Activated T-cell treated with anti-CD3 and anti-CD28 coated beads, Interleukin-2, amount 50 U/mL, for 72 hours (primary cell): ENCODE measurements at places on chromosomes 4 and X. TPM values are rescaled to one million over a fixed set of nuclear protein-coding genes. Genes with fewer than 3 reads are reported as not detected.

DNA sequence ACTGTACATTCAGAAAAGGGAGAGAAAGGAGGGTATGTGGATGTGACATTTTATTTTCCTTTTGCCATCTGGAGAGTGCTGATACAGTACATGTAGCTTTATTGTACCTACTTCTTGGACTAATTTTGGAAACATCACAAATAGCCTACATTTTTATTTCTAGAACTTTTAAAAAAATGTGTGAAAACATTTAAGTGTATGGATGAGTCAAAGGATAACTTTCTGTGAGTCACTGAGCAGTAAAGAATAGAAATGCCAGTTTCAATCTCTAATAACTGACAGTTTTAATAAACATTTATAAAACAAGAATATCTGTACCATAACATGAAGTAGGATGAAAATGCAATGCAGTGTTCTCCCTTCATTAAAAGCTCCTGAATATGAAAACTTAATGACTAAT, 374.4 kb upstream of the NWD2 start:
- H3K4me3 ChIP-seq = no peak overlapping the region
- H3K36me3 ChIP-seq = no peaks in the 10 kb centered on the region
- H3K4me1 ChIP-seq = no peaks in the 10 kb centered on the region
- no peak overlapping the region for H3K27ac ChIP-seq

DNA sequence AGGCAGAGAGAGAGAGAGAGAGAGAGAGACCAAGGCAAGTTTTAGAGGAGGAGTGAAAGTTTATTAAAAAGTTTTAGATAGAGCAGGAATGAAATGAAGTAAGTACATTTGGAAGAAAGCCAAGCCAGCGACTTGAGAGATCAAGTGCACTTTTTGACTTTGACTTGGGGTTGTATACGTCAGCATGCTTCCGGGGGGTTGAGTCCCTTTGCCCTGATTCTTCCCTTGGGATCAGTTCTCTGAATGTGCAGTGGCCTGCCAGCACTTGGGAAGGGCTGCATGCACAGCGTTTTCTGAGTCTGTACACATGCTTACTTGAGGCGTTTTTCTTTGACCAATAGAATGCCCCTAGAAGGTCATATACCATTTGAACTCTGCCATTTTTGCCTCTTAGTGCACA, 400.5 kb downstream of the PDGFC start:
- no peak for DNase-seq
- no peaks in the 10 kb centered on the region for H3K36me3 ChIP-seq
- no peaks in the 10 kb centered on the region for H3K27me3 ChIP-seq
- H3K4me3 ChIP-seq = no peak overlapping the region

- peaks cover 4% of the 10 kb centered on the region for H3K36me3 ChIP-seq
- no peak for DNase-seq
- no peak overlapping the region for H3K4me3 ChIP-seq
- no peaks in the 10 kb centered on the region for H3K27me3 ChIP-seq
These were observed 30.6 kb upstream of the TBC1D1 start for GRCh38 chr4:37860266-37860665.

LPAR4 gene
- not detected for total RNA-seq

RAB39B gene
- total RNA-seq = 36.4 TPM
